ENCODE measurements at places on chromosomes 11 and 22.

- DNase-seq = no peak
Observed at GRCh38 chr11:23398052-23398451, 537.8 kb upstream of the CCDC179 start.

- DNase-seq = no peak
Observed at GRCh38 chr22:49499433-49500075, 328.1 kb downstream of the BRD1 start.

DNA sequence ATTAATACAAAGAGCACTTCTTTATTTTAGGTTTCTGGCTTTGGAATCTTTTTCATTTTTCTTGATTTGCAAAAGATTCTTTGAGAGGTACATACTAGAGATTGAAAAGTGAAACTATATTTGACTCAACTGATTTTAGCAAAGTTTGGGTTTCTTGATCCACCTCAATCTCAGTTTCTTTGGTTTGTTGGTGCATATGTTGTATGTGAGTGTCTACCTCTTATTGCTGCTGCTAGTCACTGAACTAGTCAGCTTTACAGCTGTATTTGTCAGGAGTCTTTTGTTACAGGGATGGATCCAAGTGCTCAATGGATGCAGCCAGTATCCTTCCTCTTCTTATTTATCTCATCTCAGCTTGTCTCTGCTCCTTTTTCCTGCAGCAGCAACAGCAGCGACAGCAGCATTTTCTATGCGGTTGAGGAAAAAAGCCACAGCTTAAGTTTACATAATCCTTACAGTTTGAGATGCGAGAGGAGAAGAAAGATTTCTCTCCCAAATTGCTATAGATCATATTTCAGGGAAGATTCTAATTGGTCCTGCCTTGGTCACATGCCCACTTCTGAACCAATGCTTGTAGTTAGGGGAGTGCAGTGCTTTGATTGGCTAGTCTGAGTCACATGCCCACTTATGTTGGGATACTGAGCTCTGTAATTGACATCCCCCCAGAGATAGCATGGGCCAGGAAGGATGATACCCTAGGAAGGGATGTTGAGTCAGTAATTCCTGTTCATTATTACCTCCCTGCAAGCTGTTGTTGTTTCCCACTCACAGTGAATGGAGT, 10.0 kb upstream of the ZNRF3 start:
- no peak for DNase-seq

DNA sequence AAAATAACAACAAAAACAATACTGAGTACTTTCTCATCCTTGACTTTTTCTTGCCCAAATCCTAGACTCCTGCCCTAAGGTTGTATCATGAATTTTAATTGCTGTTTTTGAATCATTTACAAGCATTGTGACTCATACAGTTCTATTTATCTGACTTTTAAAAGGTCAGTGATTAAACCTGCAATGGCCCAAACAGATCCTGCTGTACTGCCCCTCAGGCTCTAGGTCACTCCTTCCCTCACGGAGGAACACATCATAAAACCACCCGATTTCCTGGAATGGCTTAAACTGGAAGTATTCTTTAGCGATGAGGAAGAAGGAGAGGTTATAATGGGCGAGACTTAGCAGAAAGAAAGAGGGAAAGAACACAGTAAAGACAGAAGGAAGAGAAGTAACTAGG, 12.3 kb downstream of the ARFGAP3 start:
- DNase-seq = no peak

DNA sequence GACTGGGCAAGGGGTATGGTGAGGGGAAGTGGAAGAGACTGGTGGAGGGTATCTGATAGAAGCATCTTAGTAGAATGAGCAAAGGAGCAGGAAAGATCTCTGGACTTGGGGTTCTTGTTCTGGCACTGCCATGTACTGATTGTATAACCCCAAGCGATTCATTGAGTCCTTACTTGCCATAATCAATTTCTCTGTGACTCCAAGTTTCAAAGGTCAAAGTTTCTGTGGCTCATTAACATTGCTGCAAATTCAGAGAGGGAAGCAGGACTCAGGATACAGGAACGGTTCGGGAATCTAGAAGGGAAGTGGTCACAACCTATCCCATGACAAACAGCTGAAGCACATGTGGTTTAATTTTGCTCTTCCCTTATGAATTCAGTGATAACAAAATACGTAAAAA, 309 bp downstream of the OR51I2 start:
- no peak for DNase-seq

DNA sequence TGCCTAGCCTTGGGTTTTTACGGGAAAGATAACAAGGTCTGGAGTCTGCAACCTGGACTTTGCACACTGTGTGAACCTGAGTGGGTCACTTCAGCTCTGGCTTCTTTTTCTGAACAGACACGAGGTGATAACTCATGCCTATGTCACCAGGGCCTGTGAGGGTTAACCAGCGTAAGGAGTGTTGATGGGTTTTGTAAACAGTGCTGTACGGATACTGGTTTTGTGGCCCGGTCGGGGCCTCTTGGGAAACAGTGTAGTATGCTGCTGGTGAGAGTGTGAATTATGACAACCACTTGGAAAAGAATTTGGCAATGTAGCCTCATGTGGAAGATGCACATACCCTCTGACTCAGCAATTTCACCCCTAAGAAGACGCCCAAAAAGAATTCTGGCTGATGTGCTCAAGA, 266.8 kb downstream of the MN1 start:
- no peak for DNase-seq

DNA sequence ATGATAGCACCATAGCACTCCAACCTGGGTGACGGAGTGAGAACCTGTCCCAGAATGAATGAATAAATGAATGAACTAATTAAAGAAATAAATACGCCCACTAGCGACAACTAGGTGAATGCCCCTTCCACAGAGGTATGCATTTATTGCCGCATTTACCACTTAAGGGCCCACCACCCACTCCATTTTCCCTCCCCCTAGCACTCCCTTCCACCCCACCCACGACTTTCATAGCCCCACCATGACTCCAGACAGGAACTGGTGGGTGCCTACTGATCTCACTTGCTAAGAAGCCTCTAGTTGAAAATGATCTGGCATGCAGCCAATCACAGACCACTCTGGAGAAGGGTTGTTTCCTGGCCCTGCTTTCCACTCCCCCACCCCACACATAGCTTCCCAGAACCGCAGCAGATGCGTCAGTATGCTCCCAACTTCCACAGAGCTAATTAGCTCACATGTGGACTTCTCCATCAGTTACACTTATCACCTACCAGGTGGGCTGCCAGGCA, 167.6 kb downstream of the WT1 start:
- no peak for DNase-seq

- no peak for DNase-seq
Observed at GRCh38 chr11:72787216-72788104, 6.4 kb downstream of the STARD10 start.

DNA sequence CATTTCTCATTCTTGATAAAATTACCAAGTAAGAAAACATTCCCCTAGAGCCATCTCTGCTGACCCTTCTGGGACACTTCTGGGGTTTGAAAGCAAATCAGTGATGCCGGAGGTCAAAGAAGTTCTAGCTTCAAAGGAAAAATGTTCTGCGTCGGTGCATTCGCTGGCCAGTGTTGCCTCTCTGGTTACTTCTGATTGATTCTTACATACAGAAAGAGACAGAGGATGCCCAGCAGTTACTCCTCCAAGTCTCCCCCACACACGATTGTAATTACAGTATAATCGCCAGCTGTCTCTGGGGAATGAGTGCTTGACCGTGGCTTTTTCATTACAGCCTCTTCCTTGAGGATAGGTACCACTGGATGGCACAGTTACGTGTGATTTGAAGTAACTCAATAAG, 150.9 kb downstream of the SNX19 start:
- DNase-seq = no peak
